Astrocyte (in vitro differentiated cells and primary cell): ENCODE measurements at places on chromosomes 5 and 9. TPM values are rescaled to one million over a fixed set of nuclear protein-coding genes. Genes with fewer than 3 reads are reported as not detected.
A peak's percentile ranks its signal among the peaks of the same experiment; 100 is the strongest.

The ARHGEF39 gene
- total RNA-seq = 0.53 and 1.0 TPM in 2 replicates

The SKIC3 gene
- 98.3 and 99.9 TPM in 2 replicates for total RNA-seq

DNA sequence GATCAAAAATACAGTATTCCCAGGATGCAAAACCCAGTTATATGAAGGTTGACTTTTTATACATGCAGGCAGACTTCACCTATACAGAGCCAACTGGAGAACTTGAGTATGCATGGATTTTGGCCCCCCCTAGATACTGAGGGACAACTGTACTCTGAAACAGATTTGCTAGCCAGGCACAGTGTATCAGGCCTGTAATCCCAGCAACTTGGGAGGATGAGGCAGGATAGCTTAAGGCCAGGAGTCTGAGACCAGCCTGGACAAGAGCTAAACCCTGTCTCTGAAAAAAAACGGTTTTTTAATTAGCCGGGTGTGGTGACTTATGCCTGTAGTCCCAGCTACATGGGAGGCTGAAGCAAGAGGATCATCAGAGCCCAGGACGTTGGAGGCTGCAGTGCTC, 21.9 kb downstream of the PTBP3 start:
- no peak overlapping the region for H3K4me3 ChIP-seq
- H3K27me3 ChIP-seq = no peaks in the 10 kb centered on the region
- no peak for DNase-seq
- no peaks in the 10 kb centered on the region for H3K4me1 ChIP-seq
- no peaks in the 10 kb centered on the region for H3K36me3 ChIP-seq
- H3K27ac ChIP-seq = no peak overlapping the region

DNA sequence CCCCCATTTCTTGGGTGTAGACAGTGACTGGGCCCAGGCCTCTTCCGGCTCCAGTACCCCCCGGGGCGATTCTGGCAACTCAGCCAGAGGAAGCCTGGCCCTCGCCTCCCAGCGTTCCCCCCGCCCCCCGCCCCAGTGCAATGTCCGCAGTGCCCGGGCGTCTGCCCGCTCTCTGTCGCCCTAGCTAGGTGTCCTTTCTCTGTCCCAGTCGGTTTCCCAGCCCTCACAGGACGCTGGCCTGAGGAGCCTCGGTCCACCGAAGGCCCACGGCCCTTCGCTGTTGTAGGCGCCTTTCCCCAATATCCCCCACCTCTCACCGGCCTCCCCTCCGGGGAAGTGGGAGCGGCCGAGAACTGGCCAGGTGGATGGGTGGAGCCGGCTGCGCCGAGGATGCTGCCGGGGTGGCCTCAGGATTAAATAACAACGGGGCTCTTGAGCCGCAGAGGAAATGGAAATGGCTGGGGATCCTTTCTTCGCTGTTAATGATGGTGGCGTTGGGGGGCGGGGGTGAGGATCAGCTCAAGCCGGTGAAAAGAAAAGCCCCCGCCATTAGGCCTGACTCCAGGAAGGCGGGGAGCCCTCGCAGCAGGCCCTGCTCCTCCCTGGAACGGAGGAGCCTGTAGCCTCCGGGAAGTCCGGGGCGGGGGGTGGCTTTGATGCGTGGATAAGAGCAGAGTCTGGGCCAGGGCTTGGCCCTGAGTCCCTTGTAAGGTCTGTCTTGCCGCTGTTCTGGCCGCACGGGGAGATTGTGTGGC, 1.1 kb upstream of the SPRY4 start:
- H3K4me1 ChIP-seq = peaks cover 46% of the 10 kb centered on the region
- DNase-seq = peak; percentile 44
- no peaks in the 10 kb centered on the region for H3K27me3 ChIP-seq
- H3K36me3 ChIP-seq = no peaks in the 10 kb centered on the region
- peak overlapping the region; percentile 90 for H3K27ac ChIP-seq
- H3K4me3 ChIP-seq = peak overlapping the region; percentile 91

GRCh38 chr5:138632900-138633489, 57.8 kb upstream of the HSPA9 start:
- H3K4me3 ChIP-seq = no peak overlapping the region
- H3K27ac ChIP-seq = no peak overlapping the region
- no peaks in the 10 kb centered on the region for H3K4me1 ChIP-seq
- no peaks in the 10 kb centered on the region for H3K36me3 ChIP-seq
- no peaks in the 10 kb centered on the region for H3K27me3 ChIP-seq
- peak; percentile 62 for DNase-seq

DNA sequence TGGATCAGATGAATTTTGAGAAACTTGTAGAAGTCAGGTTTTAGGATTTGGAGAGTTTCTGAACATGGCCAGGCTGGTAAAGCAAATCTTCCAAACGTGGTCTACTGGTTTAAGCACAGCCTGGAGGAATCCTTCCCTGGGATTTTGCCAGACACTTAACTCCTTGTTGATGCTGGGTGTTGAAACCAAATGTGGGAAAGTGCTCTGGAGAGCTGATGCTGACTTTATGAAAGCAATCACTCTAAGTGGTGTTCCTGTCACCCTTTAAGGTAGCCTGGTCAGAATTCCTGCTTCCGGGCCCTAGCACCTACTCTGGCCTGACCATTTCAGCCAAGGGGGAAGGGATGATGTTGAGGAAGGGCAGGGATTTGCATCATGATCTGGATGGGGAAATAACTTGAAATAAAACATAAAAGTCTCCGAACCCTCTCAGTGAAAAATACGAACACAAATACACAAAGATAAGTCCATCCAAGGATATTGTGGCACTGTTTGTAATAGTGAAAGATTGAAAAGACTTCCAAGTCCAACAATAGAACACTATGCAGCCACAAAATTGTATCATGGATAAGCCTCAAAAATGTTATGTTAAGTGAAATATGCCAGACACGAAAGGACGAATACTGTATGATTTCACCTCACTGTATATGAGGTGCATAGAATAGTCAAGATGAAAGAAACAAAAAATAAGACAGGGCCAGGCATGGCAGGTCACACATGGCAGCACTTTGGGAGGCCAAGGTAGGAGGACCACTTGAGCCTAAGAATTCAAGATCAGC, 57.7 kb downstream of the PDE6A start:
- H3K36me3 ChIP-seq = no peaks in the 10 kb centered on the region
- DNase-seq = peak; percentile 84
- peak overlapping the region; percentile 14 for H3K4me3 ChIP-seq
- H3K27me3 ChIP-seq = no peaks in the 10 kb centered on the region
